Left hindlimb (tissue), 1 donor: ENCODE measurements at places on chromosomes 3 and 15.

DNA sequence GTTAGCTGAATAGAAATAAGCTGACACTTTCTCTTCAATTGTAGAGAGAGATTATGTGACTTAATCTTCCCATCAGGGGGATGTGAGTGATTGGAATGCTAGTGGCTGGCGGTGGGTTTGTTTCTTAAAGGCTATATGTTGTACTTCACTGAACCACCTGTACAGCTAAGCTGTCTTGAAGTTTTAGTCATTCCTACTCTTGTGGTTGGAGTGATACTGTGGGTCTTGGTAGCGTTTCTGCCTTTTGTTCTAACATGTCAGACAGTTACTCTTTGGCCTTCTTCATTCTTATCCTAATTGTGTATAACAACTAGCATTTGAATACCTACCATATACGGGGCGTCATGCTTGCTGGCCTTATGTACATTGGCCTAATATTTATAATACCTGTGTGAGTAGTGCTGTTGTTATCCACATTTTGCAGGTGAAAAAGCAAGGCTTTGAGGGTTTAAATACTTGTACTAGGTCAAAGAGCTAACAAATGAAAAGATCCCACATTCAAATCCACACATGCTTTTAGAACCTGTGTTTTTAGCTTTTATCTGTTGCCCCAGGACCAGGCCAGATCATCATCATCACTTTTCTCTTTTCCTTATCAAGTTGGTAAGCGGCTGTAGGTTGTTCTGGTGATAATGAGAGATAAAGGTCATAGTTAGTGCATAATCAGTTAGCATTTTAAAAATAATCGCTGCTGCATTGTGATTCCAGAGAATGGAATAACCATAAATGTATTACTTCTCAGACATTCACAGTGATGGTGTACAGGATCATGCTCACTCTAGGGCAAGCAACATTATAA lies 50.2 kb downstream of the AKAP13 start:
- DNase-seq = no peak

- peak; percentile 72 for DNase-seq
Observed at GRCh38 chr15:85689729-85690128, 105.0 kb downstream of the KLHL25 start.

DNA sequence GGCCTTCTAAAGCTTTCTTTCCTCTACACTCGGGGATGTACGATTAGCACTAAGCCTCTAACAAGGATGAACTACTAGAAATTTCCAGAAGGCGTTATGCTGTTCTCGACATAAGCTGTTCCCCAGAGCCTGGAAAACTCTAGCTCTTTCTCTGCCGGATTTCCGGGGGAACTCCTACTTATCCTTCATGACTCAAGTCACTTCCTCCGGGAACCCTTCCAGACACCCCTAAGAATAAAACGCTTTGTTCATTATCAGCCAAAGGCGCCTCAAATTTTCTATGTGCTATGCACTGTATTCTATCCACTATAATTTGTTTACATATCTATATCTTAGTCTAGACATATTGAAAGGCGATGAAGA lies 455 bp upstream of the SNAP23 start:
- peak; percentile 41 for DNase-seq

GRCh38 chr15:81384891-81385720 lies 11.1 kb upstream of the TMC3 start:
- DNase-seq = no peak

DNA sequence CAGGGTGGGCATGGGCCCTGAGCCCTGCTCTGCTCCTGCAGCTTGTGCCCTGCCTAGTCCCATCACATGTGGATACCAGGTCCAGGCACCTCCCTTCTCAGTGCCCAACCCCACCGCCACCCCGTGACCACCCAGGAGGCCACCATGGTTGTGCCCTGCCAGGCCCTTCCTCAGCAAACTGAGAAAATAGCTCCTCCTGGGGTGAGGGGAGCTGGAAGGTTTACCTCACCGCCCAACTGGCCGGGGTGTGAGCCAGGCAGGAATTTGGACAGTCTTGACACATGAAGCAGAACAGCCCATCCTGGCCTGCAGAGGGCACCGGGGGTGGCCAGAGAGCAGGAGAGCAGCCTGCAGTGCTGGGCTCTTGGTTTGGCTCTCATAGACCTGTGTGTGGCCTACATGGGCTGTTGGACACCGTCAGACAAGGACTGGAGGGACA lies 11.4 kb upstream of the C3orf22 start:
- DNase-seq = no peak

GRCh38 chr3:111823341-111823855 lies 35.7 kb upstream of the PHLDB2 start:
- DNase-seq = no peak

- DNase-seq = no peak
Observed at GRCh38 chr15:89129123-89129815, 41.0 kb downstream of the ABHD2 start.
